HepG2 (cell line): ENCODE measurements at places on chromosomes 3 and 15.

DNA sequence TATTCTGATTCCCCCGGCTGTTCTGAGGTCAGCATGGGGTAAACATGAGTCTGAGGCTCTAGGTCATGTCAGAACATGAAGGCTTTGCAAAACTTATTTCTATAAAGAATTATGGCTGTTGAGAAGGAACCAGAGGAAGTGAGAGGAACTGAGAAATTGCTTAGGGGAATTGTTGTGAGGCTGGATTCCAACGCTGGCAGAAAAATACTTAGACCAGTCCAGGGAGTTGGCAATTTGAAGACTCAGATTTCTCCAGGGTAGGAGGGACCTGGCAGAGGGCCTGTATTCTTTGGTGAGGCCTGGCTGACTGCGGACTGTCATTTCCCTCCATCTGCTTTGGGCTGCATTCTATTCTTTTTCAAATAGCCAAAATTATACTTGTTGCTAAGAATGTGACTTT lies 155.5 kb downstream of the PLD1 start:
- DNase-seq: no peak

GRCh38 chr3:195103623-195104022 lies 167.3 kb downstream of the XXYLT1 start:
- no peak for DNase-seq

DNA sequence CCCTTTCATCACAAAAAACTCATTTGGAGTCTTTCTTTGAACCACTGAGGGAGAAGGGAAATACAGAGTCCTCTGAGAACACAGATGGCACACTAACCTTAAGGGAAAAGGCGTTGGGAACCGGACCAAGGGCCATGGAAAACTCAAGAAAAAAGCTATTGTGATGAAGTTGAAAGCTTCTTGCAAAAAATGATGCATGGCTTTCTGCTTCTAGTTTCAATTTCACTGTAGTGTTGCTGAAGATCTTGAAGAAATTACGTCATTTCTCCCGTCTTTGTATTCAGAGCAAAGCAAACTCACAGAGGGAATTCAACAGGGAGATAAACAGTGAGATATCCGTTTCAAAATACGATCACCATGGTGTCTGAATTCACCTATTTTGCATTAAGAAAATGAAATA lies 642.3 kb upstream of the ADAMTS9 start:
- no peak for DNase-seq

DNA sequence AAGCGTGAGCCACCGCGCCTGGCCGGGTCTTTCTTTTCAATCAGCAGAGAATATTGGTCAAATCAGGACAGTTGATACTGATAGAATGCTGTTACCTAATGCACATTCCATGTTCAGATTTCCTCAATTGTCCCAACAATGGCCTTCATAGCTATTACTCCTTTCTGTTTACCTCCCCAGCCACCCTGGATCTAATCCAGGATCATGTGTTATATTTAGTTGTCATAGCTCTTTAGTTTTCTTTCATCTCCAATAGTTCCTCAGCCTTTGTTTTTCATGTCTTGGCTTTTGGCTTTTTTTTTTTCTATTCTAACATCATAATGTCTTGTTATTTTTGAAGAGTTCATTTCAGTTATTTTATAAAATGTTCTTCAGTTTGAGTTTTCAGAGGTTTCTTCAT lies 14.6 kb downstream of the USP3 start:
- DNase-seq: no peak

GRCh38 chr3:169383770-169384169 lies 279.7 kb downstream of the MECOM start:
- no peak for DNase-seq

- DNase-seq: no peak
These were observed 40.9 kb upstream of the CCDC80 start for GRCh38 chr3:112681822-112682325.

DNA sequence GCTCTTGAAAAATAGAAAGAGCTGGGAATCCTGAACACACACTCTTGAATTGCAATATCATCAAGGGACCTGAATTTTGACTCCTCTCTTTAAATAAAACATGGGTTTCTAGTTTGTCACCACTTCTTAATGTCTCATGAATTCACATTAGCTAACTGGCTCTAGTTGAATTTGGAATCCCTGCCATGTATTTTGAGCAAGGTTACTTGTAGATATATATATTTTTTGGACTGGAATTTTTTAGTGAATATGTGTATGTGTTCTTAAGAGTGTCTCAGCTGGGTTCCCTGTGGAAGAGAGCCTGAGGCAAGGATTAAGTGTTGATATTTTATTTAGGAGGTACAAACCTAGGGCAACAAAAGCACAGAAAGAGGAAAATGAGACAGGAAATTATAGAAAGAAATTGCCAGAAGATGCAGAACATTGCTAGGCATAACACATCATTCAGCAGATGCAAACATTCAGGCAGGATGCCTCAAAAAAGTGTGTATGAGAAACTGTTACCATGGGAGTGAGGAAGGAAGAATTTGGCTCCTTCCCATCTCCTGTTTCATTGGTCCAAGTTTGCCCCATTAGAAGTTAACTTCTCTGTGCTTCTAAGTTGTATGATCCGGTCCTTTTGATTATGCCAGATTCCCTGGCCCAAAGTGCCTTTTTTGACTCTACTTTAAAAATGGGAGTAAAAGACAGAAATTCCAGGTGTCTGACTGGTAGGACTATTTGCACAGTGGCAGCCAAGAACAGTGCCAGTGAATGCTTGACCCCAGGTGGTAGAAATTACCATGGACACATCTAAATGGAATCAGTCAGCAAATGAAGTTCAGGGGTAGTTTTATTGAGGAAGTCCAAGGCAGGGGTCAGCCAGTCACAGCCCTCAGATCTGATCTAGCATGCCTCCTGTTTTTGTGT lies 253.7 kb upstream of the TGFBR2 start:
- DNase-seq: no peak

GRCh38 chr15:41513506-41514227 lies at the start of gene LTK:
TSS of gene LTK (minus strand) at chr15:41513827. CDS start at chr15:41513709, 118 bp downstream.
- DNase-seq: no peak

- peak; percentile 14 for DNase-seq
These were observed 39.4 kb upstream of the FRMD4B start for GRCh38 chr3:69425249-69425648.

GRCh38 chr3:188091746-188092145 lies 62.2 kb upstream of the LPP start:
- DNase-seq: no peak

DNA sequence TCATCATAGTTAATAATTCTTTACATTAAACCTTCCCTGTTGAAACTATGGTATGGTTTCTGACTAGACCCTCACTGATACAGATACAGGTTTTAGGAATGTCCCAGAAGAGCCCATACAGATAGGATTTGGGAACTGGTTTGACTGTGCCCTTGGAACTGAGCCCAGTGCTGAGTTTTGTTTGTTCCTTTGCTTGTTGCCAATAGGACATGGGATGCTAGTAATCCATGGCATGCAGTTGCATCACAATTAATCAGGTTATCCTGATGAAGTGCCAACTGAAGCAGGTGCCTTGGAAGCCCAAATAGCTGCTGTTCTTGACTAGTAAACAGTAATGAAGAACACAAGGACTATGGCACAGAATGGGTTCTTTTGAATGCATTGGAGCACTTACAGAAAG lies 230.6 kb downstream of the NEK10 start:
- DNase-seq: no peak

DNA sequence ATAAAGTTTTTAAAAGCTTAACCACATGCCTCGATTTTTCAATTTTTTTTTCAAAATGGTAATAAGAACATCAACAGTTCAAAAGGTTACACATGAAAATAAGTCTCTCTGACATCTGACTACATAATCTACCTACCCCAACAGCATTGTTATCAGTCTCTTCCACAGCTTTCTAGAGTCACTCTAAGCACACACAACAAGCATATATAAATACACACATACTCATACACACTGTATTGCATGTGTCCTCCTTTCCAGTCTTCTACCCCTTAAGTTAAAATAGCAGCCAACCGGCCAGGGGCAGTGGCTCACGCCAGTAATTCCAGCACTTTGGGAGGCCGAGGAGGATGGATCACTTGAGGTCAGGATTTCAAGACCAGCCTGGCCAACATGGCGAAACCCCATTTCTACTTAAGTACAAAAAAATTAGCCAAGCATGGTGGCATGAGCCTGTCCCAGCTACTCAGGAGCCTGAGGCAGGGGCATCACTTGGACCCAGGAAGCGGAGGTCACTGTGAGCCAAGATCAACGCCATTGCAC lies 12.2 kb downstream of the TBL1XR1 start:
- DNase-seq: no peak

GRCh38 chr3:71064291-71064955 lies 519.1 kb downstream of the FOXP1 start:
- peak; percentile 63 for DNase-seq
